ENCODE measurements at places on chromosomes 13 and 19. TPM values are rescaled to one million over a fixed set of nuclear protein-coding genes. Genes with fewer than 3 reads are reported as not detected.

Gene PLVAP
- not detected for total RNA-seq

Gene CGB7
- total RNA-seq = 1.9 TPM

Gene PSPN
- 4.8 TPM for total RNA-seq

Gene CEACAM1
- total RNA-seq = 19.1 TPM

GRCh38 chr19:45767410-45767880, 1.6 kb downstream of the SIX5 start:
- H3K36me3 ChIP-seq = no peaks in the 10 kb centered on the region
- peak overlapping the region; percentile 84 for H3K27ac ChIP-seq
- peak; percentile 82 for DNase-seq
- no peaks in the 10 kb centered on the region for H3K27me3 ChIP-seq
- H3K4me3 ChIP-seq = peak overlapping the region; percentile 91

GRCh38 chr13:101649488-101650126, 197.1 kb downstream of the ITGBL1 start:
- no peaks in the 10 kb centered on the region for H3K36me3 ChIP-seq
- H3K4me1 ChIP-seq = no peaks in the 10 kb centered on the region
- no peak for DNase-seq
- no peak overlapping the region for H3K27ac ChIP-seq
- H3K4me3 ChIP-seq = no peak overlapping the region

DNA sequence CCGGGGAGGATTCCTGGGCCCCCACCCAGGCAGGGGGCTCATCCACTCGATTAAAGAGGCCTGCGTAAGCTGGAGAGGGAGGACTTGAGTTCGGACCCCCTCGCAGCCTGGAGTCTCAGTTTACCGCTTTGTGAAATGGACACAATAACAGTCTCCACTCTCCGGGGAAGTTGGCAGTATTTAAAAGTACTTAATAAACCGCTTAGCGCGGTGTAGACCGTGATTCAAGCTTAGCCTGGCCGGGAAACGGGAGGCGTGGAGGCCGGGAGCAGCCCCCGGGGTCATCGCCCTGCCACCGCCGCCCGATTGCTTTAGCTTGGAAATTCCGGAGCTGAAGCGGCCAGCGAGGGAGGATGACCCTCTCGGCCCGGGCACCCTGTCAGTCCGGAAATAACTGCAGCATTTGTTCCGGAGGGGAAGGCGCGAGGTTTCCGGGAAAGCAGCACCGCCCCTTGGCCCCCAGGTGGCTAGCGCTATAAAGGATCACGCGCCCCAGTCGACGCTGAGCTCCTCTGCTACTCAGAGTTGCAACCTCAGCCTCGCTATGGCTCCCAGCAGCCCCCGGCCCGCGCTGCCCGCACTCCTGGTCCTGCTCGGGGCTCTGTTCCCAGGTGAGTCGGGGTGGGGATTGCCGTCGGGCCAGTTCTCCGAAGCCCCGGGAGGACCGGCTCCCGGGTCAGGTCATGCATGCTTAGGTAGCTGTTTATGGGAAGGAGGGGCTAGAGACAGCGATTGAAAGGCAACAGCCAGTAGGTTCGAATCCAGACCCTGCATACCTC, at the start of gene ICAM1:
Gene ICAM1 (plus strand): TSS at position 505 of the 779 bp plus-strand sequence. CDS start 40 bp downstream, at position 545.
- no peaks in the 10 kb centered on the region for H3K36me3 ChIP-seq
- DNase-seq = no peak
- H3K4me1 ChIP-seq = no peaks in the 10 kb centered on the region
- peaks cover 56% of the 10 kb centered on the region for H3K27me3 ChIP-seq
- H3K4me3 ChIP-seq = peak within 1 kb of the TSS; percentile 54

- no peaks in the 10 kb centered on the region for H3K27me3 ChIP-seq
- no peak overlapping the region for H3K4me3 ChIP-seq
- H3K36me3 ChIP-seq = peaks cover 28% of the 10 kb centered on the region
- no peak overlapping the region for H3K27ac ChIP-seq
- no peak for DNase-seq
These were observed 19.2 kb downstream of the NAXD start for GRCh38 chr13:110634558-110634957.

DNA sequence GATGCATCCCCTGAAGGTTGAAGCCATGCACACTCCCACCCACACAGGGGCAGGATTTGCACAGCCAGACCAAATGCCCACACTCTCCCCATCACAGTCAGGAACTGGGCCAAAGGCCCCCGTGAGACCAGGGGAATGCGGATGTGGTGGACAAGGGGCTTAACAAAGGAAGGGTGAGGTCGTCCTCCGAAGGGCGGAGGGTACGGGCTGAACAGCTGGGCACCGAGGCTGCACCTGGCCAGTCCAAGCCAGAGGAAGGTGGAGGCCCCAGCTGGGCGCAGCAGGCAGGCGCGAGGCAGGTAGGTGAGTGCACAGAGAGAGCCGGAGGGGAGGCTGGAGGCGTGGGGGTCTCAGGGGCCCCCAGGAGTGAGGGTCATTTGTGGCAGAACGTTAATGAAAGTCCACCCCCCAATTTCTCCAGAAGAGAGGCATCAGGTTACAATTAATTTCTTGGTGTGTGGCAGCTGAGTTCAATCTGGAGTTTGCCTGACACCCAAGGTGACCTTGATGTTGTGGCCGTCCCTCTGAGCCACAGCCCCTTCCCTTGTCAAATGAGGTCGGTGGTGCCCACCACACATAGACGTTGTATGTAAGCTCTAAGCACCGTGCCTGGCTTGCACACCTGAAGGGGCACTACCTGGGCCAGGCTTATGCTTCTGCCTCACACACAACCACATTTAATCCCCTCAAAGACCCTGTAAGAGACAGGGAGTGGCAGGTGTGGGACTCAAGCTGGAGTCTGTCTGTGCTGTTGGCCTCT, 2.9 kb downstream of the KLK15 start:
- no peak overlapping the region for H3K27ac ChIP-seq
- no peaks in the 10 kb centered on the region for H3K36me3 ChIP-seq
- peaks cover 35% of the 10 kb centered on the region for H3K27me3 ChIP-seq
- no peaks in the 10 kb centered on the region for H3K4me1 ChIP-seq
- DNase-seq = no peak

DNA sequence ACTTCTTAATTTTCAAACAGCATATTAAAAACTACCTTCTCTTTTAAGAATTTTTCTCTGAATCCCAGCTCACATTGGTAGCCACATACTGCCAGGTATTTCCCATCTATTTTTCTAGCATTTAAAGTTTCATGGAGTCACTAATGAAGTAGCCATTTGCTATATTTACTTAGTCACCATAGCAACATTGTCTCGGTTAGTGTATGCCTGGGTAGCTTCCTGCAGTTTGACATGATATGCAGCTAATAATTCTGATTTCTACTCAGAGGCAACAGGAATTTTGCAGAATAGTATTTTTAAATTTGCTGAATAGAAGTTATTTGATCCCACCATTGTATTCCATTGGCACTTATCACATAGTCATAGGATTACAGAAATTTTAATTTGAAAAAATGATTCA, 30.9 kb upstream of the KCTD4 start:
- no peak for DNase-seq
- H3K4me1 ChIP-seq = peaks cover 12% of the 10 kb centered on the region
- no peak overlapping the region for H3K4me3 ChIP-seq

GRCh38 chr13:21164631-21165030, 11.7 kb downstream of the SKA3 start:
- no peak overlapping the region for H3K4me3 ChIP-seq
- peaks cover 3% of the 10 kb centered on the region for H3K36me3 ChIP-seq
- no peak overlapping the region for H3K27ac ChIP-seq
- no peaks in the 10 kb centered on the region for H3K4me1 ChIP-seq

- H3K27ac ChIP-seq = no peak overlapping the region
- H3K4me3 ChIP-seq = no peak overlapping the region
- no peaks in the 10 kb centered on the region for H3K36me3 ChIP-seq
- no peak for DNase-seq
- H3K27me3 ChIP-seq = no peaks in the 10 kb centered on the region
These were observed 470.3 kb upstream of the SLITRK6 start for GRCh38 chr13:86269511-86269910.

GRCh38 chr13:84946192-84946591, 853.0 kb downstream of the SLITRK6 start:
- H3K4me1 ChIP-seq = no peaks in the 10 kb centered on the region
- no peak for DNase-seq
- H3K36me3 ChIP-seq = no peaks in the 10 kb centered on the region
- H3K27ac ChIP-seq = no peak overlapping the region

DNA sequence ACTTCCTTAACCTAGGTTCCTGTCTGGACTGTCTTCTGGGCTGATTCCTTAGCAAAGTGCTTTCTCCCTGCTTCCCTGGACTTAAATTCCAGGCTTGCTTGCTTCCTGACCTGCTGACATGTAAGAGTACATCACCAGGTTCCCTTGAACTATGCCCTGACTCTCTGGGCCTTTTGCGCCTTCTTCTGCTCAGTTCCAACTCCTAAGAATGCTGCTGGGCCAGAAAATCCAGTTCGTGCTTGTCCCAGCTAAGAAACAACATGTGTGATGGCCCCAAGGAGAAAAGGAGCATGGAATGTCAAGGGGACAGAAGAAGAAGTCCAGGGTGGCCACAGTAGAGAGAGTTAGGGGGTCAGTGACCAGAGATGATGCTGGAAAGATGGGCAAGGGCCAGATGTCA, 42.6 kb upstream of the MBNL2 start:
- H3K4me1 ChIP-seq = peaks cover 12% of the 10 kb centered on the region
- H3K27me3 ChIP-seq = no peaks in the 10 kb centered on the region
- peak overlapping the region; percentile 26 for H3K4me3 ChIP-seq

- H3K36me3 ChIP-seq = no peaks in the 10 kb centered on the region
- H3K4me3 ChIP-seq = no peak overlapping the region
- no peaks in the 10 kb centered on the region for H3K4me1 ChIP-seq
- DNase-seq = no peak
- no peaks in the 10 kb centered on the region for H3K27me3 ChIP-seq
These were observed 570.2 kb downstream of the SLITRK1 start for GRCh38 chr13:83311886-83312577.

GRCh38 chr19:28498404-28498976, 714.5 kb downstream of the UQCRFS1 start:
- no peaks in the 10 kb centered on the region for H3K36me3 ChIP-seq
- H3K4me3 ChIP-seq = no peak overlapping the region
- no peak overlapping the region for H3K27ac ChIP-seq
- DNase-seq = no peak

DNA sequence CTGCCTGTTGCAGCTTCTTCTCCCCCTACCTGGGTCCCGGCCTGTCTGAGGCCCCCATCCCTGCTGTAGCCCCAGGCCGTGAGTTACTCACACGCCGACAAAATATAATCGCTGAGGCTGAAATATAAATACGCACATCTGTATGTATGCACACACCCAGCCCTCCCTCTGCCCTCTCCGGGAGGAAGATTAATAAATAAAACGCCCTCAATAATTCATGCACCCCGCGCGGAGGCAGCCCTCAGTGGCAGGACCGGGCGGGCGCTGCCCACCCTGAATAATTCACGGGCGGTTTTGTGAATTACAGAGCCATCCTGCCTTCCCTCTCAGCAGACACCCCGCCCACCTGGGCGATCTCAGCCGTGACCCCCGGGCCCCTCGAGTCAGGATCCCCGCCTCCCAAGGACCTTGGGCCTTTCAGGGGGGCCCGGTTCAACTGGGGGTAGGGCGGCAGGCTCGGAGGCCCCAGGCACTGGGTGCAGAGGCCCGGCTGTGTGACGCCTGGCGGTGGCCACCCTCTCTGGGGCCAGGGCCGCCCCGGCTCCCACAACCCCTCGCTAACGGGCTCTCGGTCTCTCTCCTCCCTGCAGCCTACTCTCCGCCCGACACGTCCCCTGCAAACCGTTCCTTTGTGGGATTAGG, 24.2 kb downstream of the SMIM24 start:
- no peak for DNase-seq
- peaks cover 6% of the 10 kb centered on the region for H3K4me1 ChIP-seq
- H3K4me3 ChIP-seq = no peak overlapping the region
- no peak overlapping the region for H3K27ac ChIP-seq

DNA sequence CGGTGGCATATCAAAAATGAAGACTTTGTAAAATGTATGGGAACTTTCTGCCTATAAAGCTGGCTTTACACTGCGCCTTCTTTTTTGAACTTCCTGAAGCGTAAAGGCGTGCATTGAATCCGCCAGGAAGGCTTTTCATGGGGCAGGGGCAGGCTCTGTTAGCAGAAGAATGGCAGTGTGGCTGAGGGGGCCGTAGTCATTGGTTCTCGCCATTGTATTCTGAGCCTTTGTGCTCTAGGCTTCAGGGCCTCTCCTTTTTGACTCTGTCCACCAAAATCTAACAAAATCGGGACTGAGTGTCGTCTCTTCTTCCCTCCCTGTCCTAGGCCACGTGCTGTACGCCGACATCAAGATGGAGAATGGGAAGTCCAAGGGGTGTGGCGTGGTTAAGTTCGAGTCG, 14.1 kb downstream of the PRAM1 start:
- H3K27ac ChIP-seq = peak overlapping the region; percentile 54
- H3K27me3 ChIP-seq = no peaks in the 10 kb centered on the region

DNA sequence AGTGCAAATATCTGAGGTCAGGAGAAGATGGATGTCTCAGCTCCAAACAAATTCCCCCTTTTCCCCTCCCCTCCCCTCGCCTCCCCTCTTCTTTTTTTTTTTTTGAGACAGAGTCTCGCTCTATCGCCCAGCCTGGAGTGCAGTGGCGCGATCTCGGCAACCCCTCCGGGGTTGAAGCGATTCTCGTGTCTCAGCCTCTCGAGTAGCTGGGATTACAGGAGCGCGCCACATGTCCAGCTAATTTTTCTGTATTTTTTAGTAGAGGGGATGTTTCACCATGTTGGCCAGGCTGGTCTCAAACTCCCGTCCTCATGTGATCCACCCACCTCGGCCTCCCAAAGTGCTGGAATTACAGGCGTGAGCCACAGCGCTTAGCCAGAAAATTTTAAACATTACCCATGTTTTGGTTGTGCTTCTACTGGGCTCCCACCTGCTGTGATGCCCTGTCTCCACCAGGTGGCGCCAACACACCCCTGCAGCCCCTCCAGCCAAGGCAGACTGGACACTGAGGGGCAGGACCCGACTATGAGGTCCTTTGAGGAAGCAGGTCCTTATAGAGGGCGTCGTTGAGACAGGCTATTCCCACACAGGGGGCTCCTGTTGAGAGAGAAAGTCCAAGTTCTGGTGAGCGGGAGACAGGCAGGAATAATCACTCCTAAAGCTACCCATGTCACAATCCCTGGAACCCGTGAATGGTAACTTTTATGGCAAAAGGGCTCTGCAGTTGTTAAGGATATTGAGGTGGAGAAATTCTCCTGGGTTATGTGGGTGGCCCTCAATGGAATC, 6.3 kb downstream of the ERICH4 start:
- H3K4me3 ChIP-seq = peak overlapping the region; percentile 69
- no peaks in the 10 kb centered on the region for H3K36me3 ChIP-seq
- peak; percentile 82 for DNase-seq
- H3K4me1 ChIP-seq = no peaks in the 10 kb centered on the region
- no peak overlapping the region for H3K27ac ChIP-seq

DNA sequence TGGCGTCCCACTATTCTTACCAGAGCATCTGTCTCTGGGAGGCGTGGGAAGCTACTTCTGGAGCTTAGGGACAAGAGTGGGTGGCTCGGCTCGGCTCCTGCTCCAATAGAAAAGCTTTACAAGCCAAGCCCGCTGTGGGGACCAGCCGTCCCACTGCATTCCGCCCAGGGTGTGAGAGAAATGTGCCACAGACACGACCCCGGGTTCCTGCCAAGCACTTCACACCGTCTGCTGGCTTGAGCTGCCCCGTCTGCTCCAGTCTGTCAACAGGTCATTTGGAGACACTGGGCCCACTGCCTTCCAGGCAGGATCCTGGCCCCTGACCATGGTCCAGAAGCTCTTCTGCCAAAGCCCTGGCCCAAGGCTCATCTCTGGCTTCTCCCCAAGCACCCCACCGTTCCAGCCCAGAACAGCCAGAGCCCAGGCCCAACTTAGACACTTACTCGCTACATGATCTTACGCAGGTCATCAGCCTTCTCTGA, 6.5 kb upstream of the FKRP start:
- no peaks in the 10 kb centered on the region for H3K27me3 ChIP-seq
- no peaks in the 10 kb centered on the region for H3K36me3 ChIP-seq
- no peak overlapping the region for H3K4me3 ChIP-seq
- H3K4me1 ChIP-seq = peaks cover 33% of the 10 kb centered on the region

Measured in type B pancreatic cell (in vitro differentiated cells).